Spinal cord (tissue), 10 donors: ENCODE measurements at places on chromosomes 11 and 22. TPM values are rescaled to one million over a fixed set of nuclear protein-coding genes. Genes with fewer than 3 reads are reported as not detected.

OMP gene
- total RNA-seq, result not detected

DNA sequence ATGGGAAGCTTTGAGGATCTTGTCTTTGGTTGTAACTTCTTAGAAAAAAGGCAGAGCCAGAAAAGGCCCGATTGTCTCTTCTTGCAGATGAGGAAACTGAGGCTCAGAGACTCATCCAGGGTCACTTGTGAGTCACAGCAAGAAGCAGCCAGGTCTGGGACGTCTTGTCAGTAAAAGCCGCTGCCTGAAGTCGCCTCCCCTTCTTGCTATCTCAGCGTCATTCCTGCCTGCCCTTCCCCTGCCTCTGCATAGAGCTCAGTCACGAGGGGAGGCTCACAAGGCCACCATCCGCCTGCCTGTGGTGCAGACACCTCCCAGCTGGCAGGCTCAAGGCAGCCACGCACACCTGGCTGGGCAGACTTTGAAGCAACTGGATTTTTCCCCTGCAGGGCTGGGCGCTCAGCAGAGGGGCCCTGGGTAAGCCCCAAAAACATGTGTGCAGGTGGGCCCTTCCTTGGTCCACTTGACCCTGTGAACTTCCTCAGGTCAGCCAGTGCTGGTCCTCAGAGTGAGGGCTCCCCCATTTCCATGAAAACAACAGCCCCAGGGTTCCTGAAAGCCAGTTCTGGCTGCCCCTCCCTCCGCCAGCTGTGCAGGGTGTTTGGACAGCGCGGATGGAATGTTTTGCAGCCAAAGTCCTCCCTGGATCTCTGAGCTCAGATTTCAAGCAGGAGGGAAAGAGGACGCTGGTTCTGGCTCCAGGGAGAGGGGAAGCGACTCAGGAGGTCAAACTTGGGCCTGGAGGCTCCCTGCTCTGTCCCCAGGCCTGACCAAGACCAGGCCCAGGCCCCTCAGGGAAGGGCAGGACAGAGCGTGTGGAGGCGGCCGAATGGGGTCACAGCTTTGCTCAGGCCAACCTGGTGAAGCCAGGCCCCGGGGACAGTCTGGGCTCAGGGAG, 6.0 kb upstream of the RAB3IL1 start:
- no peak for DNase-seq

GRCh38 chr11:9787981-9788521, 124.2 kb downstream of the SWAP70 start:
- DNase-seq, result no peak

DNA sequence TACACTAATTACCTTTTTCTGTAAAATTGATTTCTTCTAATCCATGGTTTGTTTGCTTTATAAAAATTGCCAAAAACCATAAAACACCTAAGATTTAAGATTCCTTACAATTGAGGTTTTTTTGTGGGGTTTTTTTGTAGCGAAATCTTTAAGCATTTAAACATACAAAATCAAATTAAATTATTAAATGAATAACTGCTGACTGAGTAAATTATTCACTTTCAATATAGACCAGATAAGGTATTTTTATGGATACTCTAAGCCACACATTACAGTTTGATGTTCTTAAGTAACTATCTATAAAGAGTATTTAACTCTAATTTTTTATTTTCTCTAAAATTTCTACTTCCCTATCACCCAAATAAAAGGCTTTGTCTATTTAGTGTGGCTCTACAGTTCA, 55.5 kb downstream of the PIK3C2A start:
- no peak for DNase-seq

- no peak for DNase-seq
These were observed 48.0 kb downstream of the ENTHD1 start for GRCh38 chr22:39845529-39845928.
